ENCODE measurements at places on chromosomes 12 and 14.

DNA sequence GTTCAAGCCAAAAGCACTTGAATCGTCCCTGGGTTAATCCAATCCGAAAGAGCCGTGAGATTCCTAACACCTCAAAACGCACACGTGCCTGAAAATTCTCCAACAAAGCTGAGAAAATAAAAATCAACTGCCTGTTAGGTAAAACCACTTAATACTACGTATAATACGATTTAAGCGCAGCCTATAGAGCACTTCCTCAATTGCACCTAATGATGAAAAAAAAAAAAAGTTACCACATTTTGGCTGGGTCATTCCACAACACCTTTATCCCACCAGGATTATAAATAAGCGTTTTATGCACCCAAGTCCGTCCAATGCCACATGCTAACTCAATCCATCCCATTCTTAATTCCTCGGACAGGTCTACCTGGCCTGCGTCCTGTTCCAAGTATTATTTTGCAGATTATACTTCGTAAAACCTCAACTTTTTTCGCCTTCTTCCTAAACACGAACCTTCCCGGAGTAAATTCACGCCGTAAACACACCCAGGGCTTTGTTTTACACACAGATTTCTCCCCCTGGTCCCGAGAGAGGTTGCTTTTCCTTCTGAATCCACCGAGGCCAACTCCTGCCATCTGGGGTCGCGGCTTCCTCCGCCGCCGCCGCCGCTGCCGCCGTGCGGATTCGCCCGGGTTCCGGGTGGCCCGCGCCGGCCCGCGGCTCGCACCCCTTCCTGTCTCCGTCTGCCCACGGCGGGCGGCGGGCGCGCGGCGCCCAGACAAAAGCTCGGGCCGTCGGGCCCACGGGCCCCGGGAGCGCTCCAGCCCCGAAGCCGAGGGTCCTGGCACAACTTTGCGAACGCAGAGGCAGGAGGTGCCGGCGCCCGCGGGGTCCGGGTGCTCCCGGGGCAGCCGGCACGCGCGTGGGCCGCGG lies 66.2 kb downstream of the RNF34 start:
- peak; percentile 66 for DNase-seq

DNA sequence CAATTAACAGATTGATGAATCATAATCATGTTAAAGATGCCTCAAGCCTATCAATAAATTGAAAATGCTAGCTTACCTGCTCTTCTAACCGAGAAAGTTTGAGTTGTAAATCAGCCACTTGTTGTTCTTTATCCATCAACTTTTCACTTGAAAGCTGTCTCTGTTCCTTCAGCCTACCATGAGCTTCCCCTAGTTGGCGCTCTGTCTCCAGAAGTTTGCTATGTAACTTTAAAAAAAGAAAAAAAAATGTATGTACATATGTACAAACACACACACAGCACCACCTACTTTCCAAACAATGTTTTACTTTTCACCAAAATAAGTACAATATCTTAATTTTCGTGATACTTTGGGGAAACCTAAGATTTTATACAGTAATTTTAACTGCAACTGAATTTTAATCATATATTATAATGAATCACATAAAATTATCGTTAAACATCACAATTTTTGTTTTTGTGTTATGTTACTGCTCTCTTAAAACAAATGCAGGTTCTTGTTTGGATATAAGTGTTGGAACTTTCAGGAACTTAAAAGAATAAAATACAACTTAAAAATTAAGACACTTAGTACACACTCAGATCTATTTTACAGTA lies 101.2 kb downstream of the EEA1 start:
- DNase-seq = peak; percentile 38

GRCh38 chr14:102537981-102538601 lies 28.5 kb upstream of the ANKRD9 start:
- no peak for DNase-seq

DNA sequence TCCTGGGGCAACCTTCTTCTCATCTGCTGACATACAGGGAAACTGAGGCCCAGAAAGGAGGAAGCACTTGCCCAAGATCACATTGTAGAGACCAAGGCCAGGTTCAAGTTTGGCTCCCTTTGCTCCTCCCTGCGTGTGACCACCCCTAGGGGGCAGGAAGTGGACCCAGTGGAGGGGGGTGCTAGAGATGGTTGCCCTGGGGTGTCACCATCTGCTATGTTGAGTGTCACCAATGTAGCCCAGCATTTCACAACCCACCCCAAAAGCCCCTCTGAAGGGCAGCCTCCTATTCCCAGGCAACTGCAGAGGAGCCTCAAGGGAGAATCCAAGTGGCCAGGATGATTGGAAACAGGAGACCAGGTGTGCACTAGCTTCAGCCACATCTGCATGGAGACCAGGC lies 12.0 kb upstream of the RBM19 start:
- DNase-seq = no peak

- no peak for DNase-seq
These were observed 83.0 kb downstream of the LLPH start for GRCh38 chr12:66047411-66048021.

DNA sequence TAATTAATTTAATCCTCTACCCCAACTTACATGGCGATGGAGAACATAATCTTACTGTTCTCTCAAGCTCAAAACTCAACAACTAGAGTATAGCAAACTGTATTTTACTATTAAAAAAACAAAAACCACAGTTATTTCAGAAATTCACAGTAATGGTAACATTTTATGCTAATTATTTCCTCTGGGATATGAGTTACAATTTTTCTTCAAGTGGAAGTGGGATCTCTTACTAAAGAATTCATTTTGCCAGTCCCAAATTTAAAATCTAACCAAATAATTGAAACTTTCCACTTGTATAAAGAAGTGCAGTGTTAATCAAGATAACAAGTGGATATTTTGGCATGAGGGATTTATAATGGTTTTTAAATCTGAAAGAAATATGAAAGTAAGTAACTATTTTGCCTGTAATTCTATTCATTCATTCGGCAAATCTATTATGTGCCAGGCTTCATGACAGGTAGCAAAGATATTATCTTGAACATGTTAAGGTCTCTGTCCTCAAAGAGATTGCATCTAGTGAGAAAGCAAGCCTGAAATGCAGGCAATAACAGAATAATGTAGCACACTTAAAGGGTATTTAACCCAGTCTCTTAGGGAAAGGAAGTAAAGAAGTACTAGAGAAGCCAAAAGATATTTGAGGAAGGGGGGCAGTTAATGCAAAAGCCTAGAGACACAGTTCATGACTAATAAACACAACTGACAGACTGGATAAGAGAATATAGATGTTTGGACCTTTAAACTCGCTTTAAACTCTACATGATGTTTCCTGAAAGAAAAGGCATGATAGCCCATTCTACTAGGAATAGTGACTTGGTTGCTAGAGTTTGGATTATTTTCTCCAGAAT lies 44.0 kb downstream of the TAOK3 start:
- no peak for DNase-seq

- DNase-seq = no peak
These were observed 7.4 kb downstream of the TCP11L2 start for GRCh38 chr12:106309671-106310505.

- no peak for DNase-seq
These were observed 54.3 kb downstream of the MAP3K9 start for GRCh38 chr14:70754991-70755390.

DNA sequence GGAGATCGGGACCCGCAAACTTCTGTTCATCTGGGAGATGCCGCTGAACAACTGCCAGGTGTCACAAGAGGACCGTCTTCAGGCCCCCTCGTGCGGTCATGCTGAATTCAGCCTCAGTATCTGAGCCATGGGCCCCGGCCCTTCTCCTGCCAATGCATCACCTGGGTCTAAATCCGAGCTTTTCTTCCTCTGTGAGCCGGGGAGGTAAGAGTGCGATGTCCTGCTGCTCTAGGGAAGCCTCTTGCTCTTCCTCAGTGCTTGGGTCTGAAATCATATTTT lies 155.8 kb upstream of the FKBP4 start:
- DNase-seq = no peak

- no peak for DNase-seq
These were observed 16.0 kb upstream of the ACTR6 start for GRCh38 chr12:100184549-100185145.

DNA sequence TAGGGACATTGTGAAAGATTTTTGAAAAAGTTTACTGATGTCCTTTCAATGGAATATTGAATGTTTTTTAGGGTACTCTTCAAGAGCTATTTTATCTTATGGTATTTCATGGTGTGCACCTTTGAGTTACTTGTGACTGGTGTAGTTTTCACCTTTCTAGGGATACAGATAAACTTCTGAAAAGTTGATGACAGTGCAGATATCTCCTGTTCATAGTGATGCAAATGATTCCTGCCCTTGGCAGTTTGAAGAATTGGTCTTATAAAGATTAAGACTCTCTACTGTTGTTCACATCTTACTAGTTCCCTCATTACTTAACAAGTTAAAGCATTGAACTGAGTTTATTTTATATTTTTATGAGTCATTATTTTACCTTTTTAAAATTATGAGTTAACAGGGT lies 408.9 kb downstream of the TRHDE start:
- no peak for DNase-seq

GRCh38 chr12:34346372-34347034 lies 324.2 kb downstream of the ALG10 start:
- no peak for DNase-seq

DNA sequence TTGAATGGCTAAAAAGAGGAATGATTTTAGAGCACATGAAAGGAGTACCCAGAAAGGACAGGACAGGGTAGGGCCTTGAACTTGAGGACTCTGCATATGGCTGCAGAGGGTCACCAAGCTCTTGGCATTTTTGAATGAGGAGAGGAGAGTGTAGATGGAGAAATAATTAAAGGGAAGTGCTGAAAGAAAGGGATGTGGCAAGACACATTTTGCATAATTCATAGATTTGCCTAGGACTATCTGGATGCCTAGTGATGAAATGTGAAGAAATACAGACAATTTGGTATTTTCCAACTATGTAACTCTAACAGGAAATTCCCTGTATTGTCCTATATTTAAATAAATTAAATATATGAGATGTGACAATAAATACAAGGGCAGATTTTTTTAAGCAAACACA lies 27.5 kb upstream of the MDM1 start:
- DNase-seq = peak; percentile 17

DNA sequence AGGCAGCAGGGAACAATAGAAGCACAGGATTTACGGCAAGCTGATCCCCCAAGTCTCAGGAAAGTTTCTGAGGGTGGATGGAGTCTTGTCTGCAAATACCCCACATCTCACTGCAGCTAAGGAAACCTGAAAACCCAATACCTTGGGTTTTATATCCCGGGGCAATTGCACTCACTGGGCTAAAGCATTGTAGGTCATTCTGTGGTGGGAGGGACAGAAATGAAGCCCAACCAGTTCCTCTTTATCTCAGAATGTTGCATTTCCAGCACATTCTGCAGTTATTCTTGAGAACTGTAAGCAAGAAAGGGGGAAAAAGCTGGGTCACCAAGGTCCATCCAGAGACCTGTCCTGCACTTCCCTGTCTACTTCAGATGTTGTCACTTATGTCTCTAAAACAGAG lies 39.8 kb downstream of the C12orf42 start:
- no peak for DNase-seq

- no peak for DNase-seq
These were observed 23.3 kb downstream of the INSM2 start for GRCh38 chr14:35557221-35557747.

GRCh38 chr12:14691560-14691959 lies 4.8 kb downstream of the GUCY2C start:
- no peak for DNase-seq

GRCh38 chr12:28162697-28163096 lies 27.6 kb upstream of the CCDC91 start:
- no peak for DNase-seq

DNA sequence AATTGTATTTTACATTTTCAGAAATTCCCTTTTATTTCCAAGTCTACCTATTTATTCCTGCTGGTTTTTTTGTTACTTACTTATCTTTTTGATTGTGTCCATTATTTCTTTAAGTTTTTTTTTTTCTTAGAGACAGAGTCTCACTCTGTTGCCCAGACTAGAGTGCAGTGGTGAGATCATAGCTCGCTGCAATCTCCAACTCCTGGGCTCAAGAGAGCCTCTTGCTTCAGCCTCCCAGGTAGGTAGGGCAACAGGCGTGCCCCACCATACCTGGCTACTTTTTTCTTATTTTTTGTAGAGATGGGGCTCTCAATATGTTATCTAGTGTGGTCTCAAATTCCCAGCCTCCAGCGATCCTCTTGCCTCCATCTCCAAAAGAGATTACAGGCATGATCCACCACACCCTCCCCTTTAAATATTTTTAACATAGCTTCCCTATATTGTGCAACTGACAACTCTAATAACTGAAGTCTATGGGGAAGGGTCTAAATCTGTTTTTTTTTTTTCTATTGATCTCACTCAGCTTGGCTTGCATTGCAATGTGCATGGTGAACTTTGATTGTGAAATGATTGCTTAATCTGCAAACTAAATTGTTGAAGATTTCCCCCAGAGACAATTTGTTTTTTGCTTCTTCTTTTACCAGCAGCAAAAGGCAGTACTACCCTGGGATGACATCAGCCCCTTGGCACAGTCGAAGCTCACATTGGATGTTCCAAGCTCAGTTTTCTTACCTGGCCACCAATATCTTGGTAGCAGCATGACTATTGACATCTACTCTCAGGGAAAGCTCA lies 25.7 kb upstream of the COCH start:
- no peak for DNase-seq

DNA sequence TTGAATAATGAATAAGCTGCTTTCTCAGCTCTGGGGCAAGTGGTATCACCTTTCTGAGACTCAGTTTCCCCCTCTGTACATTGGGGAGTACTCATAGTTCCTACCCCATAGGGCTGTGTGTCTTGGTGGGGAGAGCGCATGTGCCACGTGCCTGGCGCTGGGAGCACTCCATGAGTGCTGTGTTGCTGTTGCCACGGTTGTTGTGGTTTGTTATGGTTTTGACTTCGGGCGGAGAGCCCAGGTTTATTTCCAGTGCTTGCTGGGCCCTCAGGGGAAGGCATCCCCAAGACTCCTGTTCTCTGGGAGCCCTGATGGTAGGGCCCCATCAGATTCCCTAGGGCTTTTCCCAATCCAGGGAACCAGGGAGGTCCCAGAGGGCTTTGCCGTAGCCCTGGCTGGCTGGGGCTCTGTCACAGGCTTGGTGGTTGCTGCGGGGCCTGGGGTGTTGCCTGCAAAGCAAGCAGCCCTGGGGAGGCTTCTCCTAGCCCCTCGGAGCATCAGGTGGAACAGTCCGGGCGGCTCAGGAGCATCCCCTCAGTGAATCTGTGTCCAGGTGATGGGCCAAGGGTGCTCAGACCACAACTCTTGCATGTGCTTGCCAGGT lies 18.6 kb downstream of the SH2B3 start:
- DNase-seq = no peak

GRCh38 chr14:63174760-63175191 lies 29.5 kb upstream of the RHOJ start:
- DNase-seq = no peak

DNA sequence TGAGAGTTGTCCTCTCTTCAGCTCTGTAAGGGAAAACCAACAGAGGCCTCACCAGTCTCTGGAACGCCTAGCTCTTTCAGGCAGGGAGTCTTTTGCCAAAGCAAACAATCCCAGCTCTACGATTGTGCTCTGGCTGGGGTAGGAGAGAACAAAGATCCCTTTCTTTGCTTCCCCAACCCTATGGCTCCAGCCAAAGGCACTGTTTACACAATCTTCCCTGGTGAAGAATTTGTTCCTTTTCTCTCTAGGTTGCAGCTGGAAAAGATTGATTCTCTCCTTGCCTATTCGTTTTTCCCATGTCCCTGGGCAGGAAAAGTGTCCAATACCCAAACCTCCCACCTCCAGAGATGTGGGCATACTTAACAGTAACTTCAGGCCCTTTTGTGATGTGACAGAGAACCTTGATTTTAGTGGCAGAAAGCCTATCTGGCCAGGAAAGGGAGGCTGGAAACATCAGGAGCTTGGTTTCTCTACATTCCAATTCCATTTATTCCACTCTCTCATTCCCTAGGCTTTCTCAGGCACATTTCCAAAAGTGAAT lies 16.8 kb downstream of the ATP5MC2 start:
- DNase-seq = no peak

- no peak for DNase-seq
These were observed 333.4 kb upstream of the CCDC196 start for GRCh38 chr14:66152747-66153146.

Measured in germinal center (tissue), 1 donor.